ENCODE measurements at places on chromosomes 3 and 15.

DNA sequence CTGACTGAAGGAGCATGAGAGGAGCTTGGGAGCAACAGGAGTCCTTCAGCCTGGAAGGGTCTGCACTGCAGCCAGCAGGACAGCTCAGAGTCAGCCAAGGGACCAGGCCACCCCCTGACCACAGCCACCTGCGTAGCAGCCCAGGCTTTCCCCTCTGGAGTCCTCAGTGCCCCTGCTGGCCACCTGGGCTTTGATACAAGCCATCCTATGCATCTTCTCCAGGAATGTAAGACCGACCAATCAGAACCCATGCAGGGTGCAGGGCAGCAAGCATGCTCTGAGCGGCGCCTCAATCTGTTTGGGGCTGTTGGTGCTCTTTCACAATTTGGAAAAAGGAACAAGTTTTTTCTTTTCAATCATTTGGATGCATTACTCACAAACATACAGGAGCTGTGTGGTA, 52.0 kb downstream of the DZIP1L start:
- DNase-seq, result no peak

- DNase-seq, result no peak
Observed at GRCh38 chr15:65994832-65995231, 125.5 kb downstream of the RAB11A start.

DNA sequence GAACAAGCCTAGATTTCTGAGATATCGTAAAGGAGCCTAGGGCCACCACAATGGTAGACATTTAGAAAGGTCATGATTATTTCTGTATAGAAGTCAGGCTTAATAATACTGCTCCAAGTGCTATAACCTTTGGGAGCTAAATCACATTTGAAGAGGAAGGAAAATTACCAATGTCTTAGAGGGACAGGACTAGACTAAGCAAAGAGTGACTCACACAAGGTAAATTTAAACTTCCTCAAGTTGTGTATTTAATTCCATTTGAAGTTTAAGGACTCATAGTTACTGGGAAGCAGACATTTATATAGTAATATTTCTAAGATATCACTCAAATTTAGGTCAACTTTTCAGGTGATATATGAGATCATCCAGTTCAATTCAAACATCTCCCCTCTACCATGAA, 227.6 kb upstream of the MME start:
- no peak for DNase-seq

GRCh38 chr15:100928632-100929280, 9.6 kb downstream of the LRRK1 start:
- no peak for DNase-seq

- no peak for DNase-seq
Observed at GRCh38 chr15:64324165-64324877, 31.7 kb downstream of the CSNK1G1 start.

- no peak for DNase-seq
Observed at GRCh38 chr15:66007663-66008262, 138.5 kb downstream of the RAB11A start.

GRCh38 chr15:62150445-62150844, 14.6 kb downstream of the C2CD4B start:
- no peak for DNase-seq

GRCh38 chr3:11661052-11661656, 17.4 kb upstream of the VGLL4 start:
- no peak for DNase-seq

DNA sequence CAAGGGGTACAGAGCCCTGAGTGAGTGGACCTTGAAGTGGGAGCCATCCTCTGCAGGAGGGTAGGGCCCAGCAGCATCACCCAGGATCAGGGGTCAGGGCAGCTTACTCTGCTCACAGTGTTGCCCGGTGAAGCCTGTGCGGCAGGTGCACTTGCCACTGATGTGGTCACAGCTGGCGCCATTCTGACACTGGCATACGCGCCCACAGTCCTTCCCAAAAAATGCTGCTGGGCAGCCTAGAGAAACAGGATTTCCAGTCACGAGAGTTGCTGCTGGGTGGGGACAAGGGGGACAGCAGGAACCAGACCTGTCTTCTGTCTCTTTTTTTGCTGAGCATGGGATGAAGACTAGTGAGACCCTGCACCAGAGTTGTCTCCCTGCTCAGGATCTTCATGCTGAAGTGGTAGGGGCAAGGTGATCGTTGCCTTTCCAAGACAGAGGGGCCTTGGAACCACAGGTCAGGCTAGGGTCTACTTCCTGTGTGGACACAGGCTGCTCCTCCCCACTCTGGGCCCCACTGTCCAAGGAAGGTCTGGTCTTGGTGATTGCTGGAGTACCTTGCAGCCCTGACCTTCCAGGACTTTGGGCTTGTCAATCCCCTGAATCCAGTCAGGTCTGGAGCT, 46.9 kb downstream of the RAB11A start:
- no peak for DNase-seq

DNA sequence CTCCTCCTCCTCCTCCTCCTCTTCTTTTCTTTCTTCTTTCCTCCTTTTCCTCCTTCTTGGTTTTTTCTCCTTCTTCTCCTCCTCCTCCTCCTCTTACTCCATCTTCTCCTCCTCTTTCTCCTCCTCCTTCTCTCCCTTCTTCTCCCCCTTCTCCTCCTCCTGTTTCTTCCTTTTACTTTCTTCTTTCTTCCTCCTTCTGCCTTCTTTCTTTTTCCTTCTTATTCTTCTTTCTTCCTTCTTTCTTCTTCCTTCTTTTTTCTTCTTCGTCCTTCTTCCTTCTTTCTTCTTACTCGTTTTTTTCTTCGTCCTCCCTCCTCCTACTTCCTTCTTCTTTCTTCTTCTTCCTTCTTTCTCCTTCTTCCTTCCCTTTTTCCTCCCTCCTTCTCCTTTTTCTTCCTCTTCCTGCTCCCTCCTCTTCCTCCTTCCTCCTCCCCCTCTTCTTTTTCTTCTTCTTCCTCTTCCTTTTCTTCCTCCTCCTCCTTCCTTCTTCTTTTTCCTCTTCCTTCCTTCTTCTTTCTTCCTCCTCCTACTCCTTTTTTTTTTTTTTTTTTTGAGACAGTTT, 92.1 kb downstream of the SLMAP start:
- no peak for DNase-seq
